Activated effector memory CD4-positive, alpha-beta T cell treated with Interleukin-2 at 50 U/mL for 16 hours (primary cell): ENCODE measurements at places on chromosomes 12 and 14.

GRCh38 chr14:23434488-23435222 is 805 bp downstream of the MYH7 start:
- DNase-seq, result no peak

GRCh38 chr12:99898645-99899044 is 86.1 kb downstream of the ANKS1B start:
- DNase-seq, result no peak

GRCh38 chr12:19031032-19031431 is 98.5 kb upstream of the PLEKHA5 start:
- DNase-seq, result no peak

- no peak for DNase-seq
Observed at GRCh38 chr14:103727313-103727980, 11.8 kb downstream of the ZFYVE21 start.

DNA sequence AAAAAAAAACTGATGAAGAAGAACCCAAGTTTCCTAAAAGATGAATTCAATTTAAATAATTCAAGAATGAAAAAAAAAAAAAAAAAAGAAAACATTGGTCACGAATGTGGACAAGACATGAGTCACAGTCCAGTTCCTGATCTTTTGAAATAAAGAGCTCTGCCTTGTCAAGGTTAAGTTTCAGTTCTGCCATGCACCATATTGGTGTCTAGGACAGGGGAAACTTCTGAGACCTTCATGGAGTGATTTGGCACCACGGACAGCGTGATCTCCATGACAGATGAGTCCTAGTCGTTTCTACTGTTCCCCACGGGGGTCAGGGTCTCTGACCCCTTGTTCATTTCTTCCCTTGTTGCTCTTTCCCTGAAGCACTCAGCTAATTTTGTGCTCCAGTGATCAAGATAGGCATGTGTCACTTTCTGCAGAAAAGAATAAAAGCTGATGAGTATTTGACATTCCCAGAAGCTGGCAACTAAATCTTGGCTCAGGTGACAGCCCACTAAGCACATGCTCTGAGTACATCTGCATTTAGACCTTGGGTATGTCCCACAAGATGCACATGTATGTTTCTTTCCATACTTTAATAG is 1159.7 kb downstream of the BCL11B start:
- DNase-seq, result no peak

DNA sequence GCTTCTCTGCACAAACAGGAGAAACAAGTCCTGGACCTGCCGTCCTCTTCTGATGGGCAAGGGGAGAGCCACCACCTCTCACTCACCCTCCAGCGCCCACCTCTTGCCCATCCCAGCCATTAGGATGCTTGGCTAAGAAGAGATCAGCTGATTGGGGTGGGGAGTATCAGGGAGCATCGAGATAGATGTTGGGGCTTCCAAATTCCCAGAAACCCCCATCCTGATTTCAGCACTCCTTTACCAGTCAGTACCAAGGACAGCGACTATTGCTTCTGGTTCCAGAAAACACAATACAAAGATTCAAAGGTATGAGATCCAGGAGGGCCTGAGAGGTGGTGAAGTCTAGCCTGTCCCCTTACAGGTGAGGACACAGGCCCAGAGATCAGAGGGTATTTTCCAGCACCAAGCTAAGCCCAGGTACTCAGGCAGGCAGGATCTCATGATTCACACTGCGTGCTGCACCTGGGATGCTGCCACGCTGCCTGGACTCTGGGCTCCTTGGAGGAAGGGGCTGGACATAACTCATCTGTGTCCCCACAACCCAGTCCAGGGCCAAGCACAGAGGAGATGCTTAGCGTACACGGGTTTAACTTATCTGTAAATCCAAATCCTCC is 76.6 kb downstream of the TUNAR start:
- DNase-seq, result no peak

GRCh38 chr12:28209782-28210181 is 19.5 kb downstream of the CCDC91 start:
- DNase-seq, result no peak

GRCh38 chr14:94163796-94164195 is 10.3 kb upstream of the PPP4R4 start:
- no peak for DNase-seq

GRCh38 chr12:123278101-123278627 is 6.5 kb upstream of the CDK2AP1 start:
- no peak for DNase-seq

DNA sequence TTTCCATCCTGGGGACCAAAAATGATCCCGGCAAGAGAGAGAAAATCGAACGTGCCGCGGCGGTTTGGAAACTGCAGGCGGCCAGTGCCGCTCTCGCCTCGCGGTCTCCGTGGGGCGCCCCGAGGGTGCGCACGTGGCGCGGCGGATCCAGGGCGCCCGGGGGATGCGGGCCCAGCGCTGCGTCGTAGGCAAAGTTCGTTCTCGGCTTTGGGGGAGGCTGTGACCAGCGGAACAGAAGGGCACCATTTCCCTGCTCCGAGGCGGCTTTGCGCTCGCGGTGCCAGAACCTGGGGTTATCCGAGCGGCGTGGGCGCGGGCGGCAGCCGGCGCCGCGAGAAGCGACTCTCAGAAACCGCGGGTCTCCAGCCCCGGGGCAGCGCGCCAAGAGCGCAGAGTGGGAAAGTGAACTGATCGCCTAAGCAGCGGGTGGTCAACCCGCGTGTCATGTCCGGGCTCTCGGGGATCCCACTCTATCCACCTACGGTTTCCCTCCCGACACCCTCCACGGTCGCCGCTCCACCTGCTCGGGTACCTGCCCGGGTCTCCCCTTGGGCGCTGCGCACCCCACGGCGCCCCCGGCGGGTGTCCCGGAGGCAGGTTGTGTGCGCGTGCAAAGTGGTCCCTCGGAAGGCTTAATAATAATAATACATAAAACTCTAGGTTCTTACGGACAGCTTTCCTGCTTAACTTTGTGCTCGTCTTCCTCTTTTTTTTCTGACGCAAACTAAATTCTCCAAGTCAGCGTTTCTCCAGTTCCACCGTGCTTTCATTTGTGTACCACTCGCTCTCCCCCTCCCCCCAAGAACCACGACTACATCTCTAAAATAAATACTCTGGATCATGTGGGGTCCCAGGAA is 1.2 kb downstream of the ESRRB start:
- no peak for DNase-seq

GRCh38 chr14:61188978-61189808 is 91.9 kb downstream of the TMEM30B start:
- DNase-seq, result no peak

- no peak for DNase-seq
Observed at GRCh38 chr12:32273063-32273522, 126.3 kb upstream of the FGD4 start.

- DNase-seq, result no peak
Observed at GRCh38 chr14:84017495-84017894, 1512.4 kb upstream of the FLRT2 start.

DNA sequence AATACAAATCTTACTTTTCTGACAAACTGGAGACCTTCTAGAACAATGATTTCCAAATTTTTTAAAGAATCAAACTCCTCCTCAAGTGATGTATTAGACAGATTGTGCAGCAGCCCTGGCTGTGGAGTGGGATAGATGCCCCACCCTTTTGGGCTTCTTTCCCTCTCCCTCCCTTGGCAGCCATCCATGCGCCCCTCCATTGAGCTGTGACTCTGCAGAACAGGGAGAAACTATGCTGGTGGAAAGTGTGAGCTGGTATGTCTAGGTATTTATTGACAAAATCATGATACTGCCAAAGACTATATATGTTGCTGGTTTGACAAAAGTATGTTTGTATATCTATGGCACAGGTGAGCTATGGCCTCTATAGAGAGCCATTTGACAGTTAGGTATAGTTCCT is 138.5 kb downstream of the KTN1 start:
- DNase-seq, result no peak

DNA sequence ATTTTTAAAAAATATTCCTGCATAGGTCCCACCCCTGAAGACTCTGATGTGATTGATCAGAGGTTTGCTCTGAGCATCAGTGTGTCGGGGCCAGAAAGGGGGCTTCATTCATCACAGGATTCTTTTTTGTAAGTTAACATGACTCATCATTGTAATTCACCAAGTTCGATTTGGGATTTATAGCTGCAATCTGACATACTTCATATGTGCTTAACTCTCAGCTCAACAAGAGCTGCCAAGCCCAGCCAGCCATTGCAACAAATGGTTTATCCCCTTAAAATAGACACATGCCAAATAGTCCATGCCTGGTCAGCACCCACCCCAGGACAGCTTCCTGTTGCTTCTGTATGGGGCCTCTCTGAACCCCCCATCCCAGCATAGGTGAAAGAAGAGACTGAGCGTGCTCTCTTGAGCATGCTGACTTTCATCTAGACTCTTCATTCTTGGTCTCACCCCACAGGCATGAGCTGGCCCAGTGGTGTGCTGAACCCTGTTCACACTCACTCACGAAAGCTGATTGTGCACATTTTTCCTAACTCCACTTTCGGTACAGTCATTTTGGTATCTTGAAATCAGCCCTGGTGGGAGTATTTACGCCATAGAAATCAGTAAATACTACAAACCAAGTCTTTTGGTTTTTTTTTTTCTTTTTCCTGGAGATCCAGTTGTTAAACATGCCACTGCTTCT is 101.4 kb downstream of the STAB2 start:
- DNase-seq, result no peak

DNA sequence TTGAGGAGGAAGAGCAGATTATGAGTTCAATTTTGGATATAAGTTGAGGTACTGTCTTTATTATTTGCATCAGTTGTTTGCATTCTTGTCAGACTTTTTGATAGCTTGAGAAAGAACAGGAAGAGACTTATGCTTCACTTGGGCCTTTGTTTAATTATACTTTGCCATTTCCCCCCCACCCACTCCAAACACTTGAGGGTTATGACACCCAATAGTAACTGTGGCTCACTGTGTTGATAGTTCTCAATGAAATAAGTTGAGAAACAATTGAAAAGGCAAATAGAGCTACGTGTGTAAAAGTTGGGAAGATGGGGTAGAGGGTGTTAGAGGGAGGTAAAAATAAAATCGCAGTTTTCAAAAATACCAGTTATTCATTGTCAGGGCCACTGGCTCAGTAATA is 17.7 kb downstream of the NAA30 start:
- no peak for DNase-seq
